ENCODE measurements at places on chromosomes 13 and 19. TPM values are rescaled to one million over a fixed set of nuclear protein-coding genes. Genes with fewer than 3 reads are reported as not detected.

The FDX2 gene
- total RNA-seq: 21.0 TPM

The SRRM5 gene
- total RNA-seq: under 0.01 TPM

The CHAMP1 gene
- total RNA-seq: 14.5 TPM

The WIZ gene
- 9.7 TPM for total RNA-seq

The GJB6 gene
- total RNA-seq: not detected

The PTPRH gene
- total RNA-seq: 7.7 TPM

The PODNL1 gene
- total RNA-seq: 2.1 TPM

The ZNF729 gene
- total RNA-seq: not detected

The ZNF426 gene
- total RNA-seq: 29.8 TPM

The MCEMP1 gene
- total RNA-seq: not detected

The PPFIA3 gene
- total RNA-seq: 0.77 TPM

The ACP5 gene
- total RNA-seq: 1.2 TPM

The GPC5 gene
- 0.17 TPM for total RNA-seq

The OR4F17 gene
- total RNA-seq: not detected

The PAK4 gene
- 2.8 TPM for total RNA-seq

The SLC7A9 gene
- total RNA-seq: 0.17 TPM

The ATP1A3 gene
- under 0.01 TPM for total RNA-seq

The PNMA8B gene
- 1.7 TPM for total RNA-seq

The N4BP2L1 gene
- total RNA-seq: 5.9 TPM

The OR10H1 gene
- total RNA-seq: not detected

The TNFSF11 gene
- not detected for total RNA-seq

The PSG7 gene
- not detected for total RNA-seq

The CEACAM3 gene
- total RNA-seq: not detected

The OR7A5 gene
- total RNA-seq: not detected

The NKPD1 gene
- total RNA-seq: 0.26 TPM

The KLK3 gene
- total RNA-seq: not detected

The ANKLE1 gene
- 0.17 TPM for total RNA-seq

The U2AF2 gene
- total RNA-seq: 84.1 TPM

The SERP2 gene
- 9.2 TPM for total RNA-seq

The OR7C1 gene
- not detected for total RNA-seq

The PTGER1 gene
- 9.7 TPM for total RNA-seq

The CCL25 gene
- not detected for total RNA-seq

The CYP2S1 gene
- 3.5 TPM for total RNA-seq

The MBD3L3 gene
- total RNA-seq: not detected

The ZNF222 gene
- 13.0 TPM for total RNA-seq

The CEACAM6 gene
- total RNA-seq: not detected

The POU4F1 gene
- not detected for total RNA-seq

The LDLR gene
- total RNA-seq: 204 TPM

The ZNF470 gene
- total RNA-seq: 6.9 TPM

The ZNF99 gene
- total RNA-seq: not detected

The SIGLEC14 gene
- not detected for total RNA-seq

The CCDC8 gene
- total RNA-seq: 17.2 TPM

The HPN gene
- 0.51 TPM for total RNA-seq

The ZNF878 gene
- total RNA-seq: not detected

The FLT3 gene
- not detected for total RNA-seq

The ADGRL1 gene
- 3.1 TPM for total RNA-seq

The NLRP7 gene
- not detected for total RNA-seq

The HSH2D gene
- not detected for total RNA-seq

The MUC16 gene
- total RNA-seq: not detected

The ADGRE3 gene
- not detected for total RNA-seq

The WBP4 gene
- 12.6 TPM for total RNA-seq

The ATP4A gene
- not detected for total RNA-seq
